ENCODE measurements at places on chromosomes 16 and 17. TPM values are rescaled to one million over a fixed set of nuclear protein-coding genes. Genes with fewer than 3 reads are reported as not detected.

The BHLHA9 gene
- not detected for total RNA-seq

The MLYCD gene
- 7.4 TPM for total RNA-seq

The ATP6V0A1 gene
- total RNA-seq = 60.4 TPM

The NDRG4 gene
- total RNA-seq = 17.3 TPM

The KRT39 gene
- total RNA-seq = not detected

The OR3A2 gene
- total RNA-seq = not detected

The ERCC4 gene
- 16.1 TPM for total RNA-seq

The PRSS8 gene
- 79.1 TPM for total RNA-seq

The CCL15 gene
- not detected for total RNA-seq

The KIF19 gene
- not detected for total RNA-seq

The EPX gene
- not detected for total RNA-seq

The TNK1 gene
- 8.2 TPM for total RNA-seq

The CDK5R1 gene
- total RNA-seq = 4.8 TPM

The KRT40 gene
- total RNA-seq = 0.16 TPM

The PRSS33 gene
- total RNA-seq = not detected

The DNAI2 gene
- total RNA-seq = not detected

The GNG13 gene
- not detected for total RNA-seq

The SMPD3 gene
- 0.20 TPM for total RNA-seq

The CD300H gene
- total RNA-seq = not detected

The CCL3 gene
- total RNA-seq = not detected

Measured in mesothelial cell of epicardium (in vitro differentiated cells).